Sigmoid colon (tissue), 7 donors: ENCODE measurements at places on chromosomes 13 and 19. TPM values are rescaled to one million over a fixed set of nuclear protein-coding genes. Genes with fewer than 3 reads are reported as not detected.
A peak's percentile ranks its signal among the peaks of the same experiment; 100 is the strongest.

DNA sequence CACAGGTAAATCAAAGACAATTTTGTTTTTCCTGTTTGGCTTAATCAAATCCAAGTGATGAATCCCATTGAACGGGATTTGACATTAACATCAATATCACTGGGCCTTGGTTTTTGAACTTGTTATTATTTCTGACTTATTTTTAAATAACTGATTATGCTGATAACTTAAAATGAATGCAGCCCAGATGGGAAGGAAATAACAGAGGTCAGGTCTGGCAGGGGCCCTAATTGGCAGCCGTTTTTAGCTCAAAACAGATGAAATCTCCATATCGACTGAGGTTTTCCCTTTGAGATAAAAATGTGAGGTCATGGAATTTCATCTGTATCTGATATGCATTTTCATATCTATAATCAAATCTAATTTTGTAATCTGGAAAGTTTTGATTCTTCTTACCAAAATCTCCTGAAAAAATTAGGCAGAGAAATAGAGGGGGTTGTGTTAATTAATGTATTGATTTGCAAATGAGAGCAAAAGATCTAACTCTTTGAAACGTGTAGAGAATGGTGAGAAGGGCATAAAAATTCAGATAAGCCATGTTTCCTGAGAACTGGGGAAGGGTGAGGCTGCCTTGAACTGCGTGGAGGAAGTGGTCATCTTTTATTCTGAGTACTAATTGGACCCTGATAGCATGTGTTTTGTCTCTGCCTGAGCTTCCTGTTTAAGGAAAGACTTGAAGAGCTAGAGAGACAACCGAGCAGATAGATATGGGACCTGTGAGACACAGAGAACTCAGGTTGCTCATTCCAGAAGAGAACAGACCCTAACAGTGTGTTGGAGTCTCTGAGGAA, 98.2 kb upstream of the C1QTNF9B start:
- H3K36me3 ChIP-seq = no peaks in the 10 kb centered on the region
- DNase-seq = no peak
- no peak overlapping the region for H3K27ac ChIP-seq
- H3K4me1 ChIP-seq = no peaks in the 10 kb centered on the region
- no peaks in the 10 kb centered on the region for H3K27me3 ChIP-seq

GRCh38 chr19:44957526-44957925, 2.3 kb downstream of the CLPTM1 start:
- no peaks in the 10 kb centered on the region for H3K27me3 ChIP-seq
- DNase-seq = no peak
- H3K4me3 ChIP-seq = no peak overlapping the region
- H3K4me1 ChIP-seq = peaks cover 33% of the 10 kb centered on the region
- no peak overlapping the region for H3K27ac ChIP-seq
- peaks cover 14% of the 10 kb centered on the region for H3K36me3 ChIP-seq

- H3K4me3 ChIP-seq = no peak overlapping the region
- no peaks in the 10 kb centered on the region for H3K27me3 ChIP-seq
- H3K36me3 ChIP-seq = no peaks in the 10 kb centered on the region
- H3K27ac ChIP-seq = no peak overlapping the region
- DNase-seq = no peak
Observed at GRCh38 chr13:33316890-33317289, 31.3 kb upstream of the STARD13 start.

DNA sequence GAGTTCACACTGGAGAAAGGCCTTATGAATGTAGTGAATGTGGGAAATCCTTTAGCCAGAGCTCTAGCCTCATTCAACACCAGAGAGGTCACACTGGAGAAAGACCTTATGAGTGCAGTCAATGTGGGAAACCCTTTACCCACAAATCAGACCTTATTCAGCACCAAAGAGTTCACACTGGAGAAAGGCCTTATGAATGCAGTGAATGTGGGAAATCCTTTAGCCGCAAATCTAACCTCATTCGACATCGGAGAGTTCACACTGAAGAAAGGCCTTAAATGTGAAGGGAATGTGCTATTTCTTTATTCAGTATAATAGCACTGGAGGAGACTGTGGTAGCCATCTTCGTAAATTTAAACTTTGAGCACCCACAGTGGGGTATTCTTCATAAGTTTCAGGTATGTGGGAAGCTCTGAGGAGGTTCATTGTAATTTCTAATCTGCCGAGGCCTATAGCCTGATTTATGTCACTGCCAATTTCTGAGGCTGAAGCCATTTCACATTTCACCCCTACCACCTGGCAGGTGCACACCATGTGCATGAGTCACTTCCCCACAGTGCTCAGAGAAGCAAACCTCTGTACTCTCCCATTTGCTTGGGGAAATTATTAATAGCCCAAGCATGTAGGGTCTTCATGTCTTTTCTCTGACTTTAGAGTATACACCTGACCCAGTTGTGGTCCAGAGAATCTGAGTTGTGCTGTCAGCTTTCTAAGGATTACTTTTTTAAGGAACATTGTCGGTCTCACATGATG, 6.4 kb downstream of the ZNF551 start:
- no peak overlapping the region for H3K4me3 ChIP-seq
- H3K4me1 ChIP-seq = peaks cover 1% of the 10 kb centered on the region
- no peaks in the 10 kb centered on the region for H3K36me3 ChIP-seq
- DNase-seq = peak; percentile 4
- no peaks in the 10 kb centered on the region for H3K27me3 ChIP-seq
- H3K27ac ChIP-seq = no peak overlapping the region

DNA sequence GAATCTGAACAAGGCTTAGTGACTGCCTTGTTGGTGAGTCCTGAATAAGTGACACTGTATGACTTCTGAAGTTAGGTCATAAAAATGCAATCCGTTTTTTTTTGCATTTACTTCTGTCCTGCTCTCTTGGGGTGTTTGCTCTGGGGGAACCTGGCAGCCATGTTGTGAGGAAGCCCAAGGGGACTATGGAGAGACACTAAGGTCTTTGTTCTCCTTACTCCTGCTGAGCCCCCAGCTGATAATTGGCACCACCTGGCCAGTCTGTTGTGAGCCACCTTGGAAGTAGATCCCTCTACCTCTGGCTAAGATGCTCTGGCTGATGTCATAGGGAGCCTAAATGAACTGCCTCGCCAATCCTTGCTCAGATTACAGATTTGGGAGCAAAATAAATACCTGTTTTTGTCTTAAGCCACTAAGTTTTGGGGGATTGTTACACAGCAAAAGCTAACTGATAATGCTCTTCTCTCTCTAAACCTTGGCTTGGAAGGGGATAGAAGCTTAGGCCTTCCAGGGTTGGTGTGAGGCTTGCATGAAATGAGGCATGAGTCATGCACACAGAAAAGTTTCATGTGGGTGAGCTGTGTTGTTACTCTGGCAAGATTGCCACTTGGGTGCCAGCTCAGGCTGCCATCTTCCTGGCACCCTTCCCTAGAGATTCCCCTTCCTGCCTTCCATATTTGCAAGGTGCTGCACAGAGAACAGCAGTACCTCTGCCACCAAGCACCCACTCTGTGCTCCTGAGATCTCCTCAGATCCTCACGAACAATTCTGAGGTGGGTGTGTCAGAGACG, 10.1 kb downstream of the TUBB4A start:
- H3K36me3 ChIP-seq = no peaks in the 10 kb centered on the region
- DNase-seq = no peak
- H3K4me3 ChIP-seq = no peak overlapping the region
- H3K4me1 ChIP-seq = no peaks in the 10 kb centered on the region
- H3K27me3 ChIP-seq = no peaks in the 10 kb centered on the region
- no peak overlapping the region for H3K27ac ChIP-seq

- DNase-seq = no peak
- H3K27ac ChIP-seq = peak overlapping the region; percentile 18
- H3K4me3 ChIP-seq = no peak overlapping the region
- H3K4me1 ChIP-seq = no peaks in the 10 kb centered on the region
- no peaks in the 10 kb centered on the region for H3K36me3 ChIP-seq
Observed at GRCh38 chr13:94859811-94860210, 147.5 kb upstream of the SOX21 start.

- no peak overlapping the region for H3K4me3 ChIP-seq
- no peaks in the 10 kb centered on the region for H3K4me1 ChIP-seq
- H3K27ac ChIP-seq = no peak overlapping the region
- no peak for DNase-seq
- H3K27me3 ChIP-seq = peaks cover 62% of the 10 kb centered on the region
- no peaks in the 10 kb centered on the region for H3K36me3 ChIP-seq
Observed at GRCh38 chr19:51439021-51439465, 19.2 kb downstream of the SIGLEC8 start.

CHST8 gene
- total RNA-seq = not detected

S1PR4 gene
- not detected for total RNA-seq

- no peaks in the 10 kb centered on the region for H3K27me3 ChIP-seq
- H3K4me3 ChIP-seq = no peak overlapping the region
- DNase-seq = no peak
- no peaks in the 10 kb centered on the region for H3K36me3 ChIP-seq
Observed at GRCh38 chr13:111371720-111372119, 51.3 kb downstream of the TEX29 start.

KIR2DL3 gene
- not detected for total RNA-seq

GRCh38 chr19:11881151-11881800, 6.3 kb upstream of the ZNF69 start:
- H3K4me3 ChIP-seq = no peak overlapping the region
- no peak overlapping the region for H3K27ac ChIP-seq
- no peak for DNase-seq
- no peaks in the 10 kb centered on the region for H3K36me3 ChIP-seq
- H3K4me1 ChIP-seq = no peaks in the 10 kb centered on the region
- H3K27me3 ChIP-seq = no peaks in the 10 kb centered on the region

GRCh38 chr13:41668130-41668757, 210.9 kb downstream of the RGCC start:
- no peaks in the 10 kb centered on the region for H3K27me3 ChIP-seq
- peak overlapping the region; percentile 41 for H3K27ac ChIP-seq
- H3K4me1 ChIP-seq = peaks cover 24% of the 10 kb centered on the region
- no peak overlapping the region for H3K4me3 ChIP-seq
- DNase-seq = peak; percentile 83

PGLYRP1 gene
- not detected for total RNA-seq

DNA sequence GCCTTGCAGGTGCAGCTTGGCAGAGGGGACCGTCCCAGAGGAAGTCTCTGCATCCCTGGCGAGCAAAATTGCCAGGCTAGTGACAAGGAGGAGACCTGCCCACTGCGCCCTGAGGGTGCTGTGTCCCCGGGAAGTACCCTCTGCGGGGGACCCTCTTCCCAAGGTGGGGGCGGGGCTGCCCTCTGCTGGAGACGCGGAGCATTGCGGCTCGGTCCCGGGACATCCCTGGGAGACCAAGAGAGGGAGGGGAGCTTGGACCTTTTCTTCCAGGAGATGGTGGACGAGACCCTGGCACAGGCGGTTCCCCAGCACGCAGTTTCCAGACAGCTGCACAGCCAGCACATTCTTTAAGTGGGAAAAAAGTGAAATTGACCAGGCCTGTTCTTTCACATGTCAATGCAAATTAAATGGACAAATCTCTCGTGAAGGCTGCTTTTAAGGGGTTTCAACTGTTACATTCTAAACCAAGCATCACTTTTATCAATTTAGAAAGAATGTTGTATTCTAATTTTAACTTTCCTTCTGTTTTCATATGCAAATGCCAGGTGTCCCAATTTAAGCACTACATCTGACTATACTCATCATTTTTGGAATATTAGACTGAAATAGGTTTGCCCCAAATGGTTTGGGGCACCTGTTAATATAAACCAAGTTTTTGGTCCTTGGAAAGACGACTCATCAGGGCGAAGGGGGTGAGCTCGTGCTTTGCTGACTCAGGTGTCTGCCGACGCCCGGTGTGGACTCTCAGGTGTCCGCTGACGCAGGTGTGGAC, 60.7 kb downstream of the MCF2L start:
- H3K27ac ChIP-seq = no peak overlapping the region
- DNase-seq = no peak
- H3K27me3 ChIP-seq = peaks cover 4% of the 10 kb centered on the region
- no peak overlapping the region for H3K4me3 ChIP-seq
- H3K4me1 ChIP-seq = no peaks in the 10 kb centered on the region

NBEA gene
- total RNA-seq = 47.6 TPM

DNA sequence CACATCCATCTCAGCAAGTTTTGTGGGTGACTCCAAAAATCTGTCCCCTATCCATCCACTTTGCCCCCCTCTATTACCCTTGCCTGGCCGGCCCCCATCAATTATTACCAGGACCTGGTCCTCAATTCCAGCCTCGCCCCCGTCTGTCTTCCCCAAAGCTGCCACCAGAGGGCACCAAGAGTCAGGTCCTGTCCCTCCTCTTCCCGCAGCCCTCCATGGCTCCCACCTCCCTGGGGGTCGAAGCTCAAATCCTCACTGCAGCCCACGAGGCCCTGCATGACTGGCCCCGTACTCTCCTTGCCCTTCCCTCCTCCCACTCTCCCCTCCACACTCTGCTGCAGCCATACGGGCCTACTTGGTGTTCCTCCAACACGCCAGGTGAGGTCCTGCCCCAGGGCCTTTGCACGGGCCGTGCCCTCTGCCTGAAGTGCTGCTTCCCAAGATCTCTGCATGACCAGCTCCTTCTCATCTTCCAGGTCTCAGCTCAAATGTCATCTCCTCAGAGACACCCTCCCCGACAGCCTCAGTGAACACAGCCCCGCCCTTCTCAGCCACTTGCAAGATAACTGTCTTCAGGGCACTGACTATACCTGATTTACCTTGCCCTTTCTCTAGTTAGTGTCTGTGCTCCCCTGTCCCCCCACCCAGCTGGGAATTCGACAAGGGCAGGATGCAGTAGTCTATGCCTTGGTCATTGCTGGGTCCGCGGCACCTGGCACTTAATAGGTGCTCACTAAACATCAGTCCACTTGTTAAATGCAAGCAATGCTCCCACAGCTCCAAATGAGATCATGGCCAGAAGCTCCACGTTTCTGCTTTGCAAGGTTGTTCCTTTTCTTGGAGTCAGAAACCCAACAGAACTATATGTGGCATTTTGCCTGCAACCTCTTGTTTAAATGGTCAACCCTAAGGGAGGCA, 16.8 kb upstream of the SEMA6B start:
- DNase-seq = peak; percentile 76
- H3K27ac ChIP-seq = peak overlapping the region; percentile 68
- peaks cover 14% of the 10 kb centered on the region for H3K27me3 ChIP-seq
- peaks cover 10% of the 10 kb centered on the region for H3K4me1 ChIP-seq

ZNF222 gene
- 3.8 TPM for total RNA-seq

POLR2I gene
- 94.2 TPM for total RNA-seq
